ENCODE measurements at places on chromosomes 2 and 18.

DNA sequence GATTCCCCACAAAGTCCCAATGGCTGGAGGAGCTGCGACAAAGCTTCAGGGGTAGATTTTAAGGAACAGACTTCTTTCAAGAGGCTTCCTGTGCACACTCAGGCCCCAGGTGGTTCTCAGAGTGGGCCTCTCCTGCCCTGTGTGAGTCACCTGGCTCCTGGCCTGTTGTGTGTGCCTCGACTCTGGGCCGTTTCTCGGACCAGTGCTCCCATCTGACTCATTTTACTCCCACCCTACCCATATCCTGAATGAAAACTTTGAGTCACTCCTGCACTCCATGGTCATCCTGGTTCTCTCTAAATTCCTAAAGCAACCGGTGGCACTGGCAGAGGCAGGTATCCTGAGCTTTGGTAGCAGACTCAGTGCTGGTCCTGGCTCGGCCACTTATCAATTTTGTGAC is 84.1 kb downstream of the CELF4 start:
- no peak for DNase-seq

DNA sequence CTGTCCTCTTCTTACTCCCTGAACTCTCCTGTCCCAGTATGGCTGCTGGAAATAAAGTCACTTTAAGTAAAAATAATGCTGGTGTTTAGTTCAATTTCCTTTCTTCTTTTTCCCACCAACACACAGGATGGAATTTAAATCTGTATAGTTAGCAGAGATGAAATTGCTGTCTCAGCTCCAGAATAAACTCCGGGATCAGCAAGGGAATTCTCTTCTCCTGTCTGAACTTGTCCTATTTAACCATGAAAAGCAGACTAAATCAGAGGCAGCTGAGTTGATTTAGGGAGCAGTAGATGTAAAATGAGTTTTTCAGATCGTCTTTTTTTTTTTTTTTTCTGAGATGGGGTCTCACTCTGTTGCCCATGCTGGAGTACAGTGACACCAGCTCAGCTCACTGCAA is 25.9 kb downstream of the TTLL4 start:
- DNase-seq: no peak

DNA sequence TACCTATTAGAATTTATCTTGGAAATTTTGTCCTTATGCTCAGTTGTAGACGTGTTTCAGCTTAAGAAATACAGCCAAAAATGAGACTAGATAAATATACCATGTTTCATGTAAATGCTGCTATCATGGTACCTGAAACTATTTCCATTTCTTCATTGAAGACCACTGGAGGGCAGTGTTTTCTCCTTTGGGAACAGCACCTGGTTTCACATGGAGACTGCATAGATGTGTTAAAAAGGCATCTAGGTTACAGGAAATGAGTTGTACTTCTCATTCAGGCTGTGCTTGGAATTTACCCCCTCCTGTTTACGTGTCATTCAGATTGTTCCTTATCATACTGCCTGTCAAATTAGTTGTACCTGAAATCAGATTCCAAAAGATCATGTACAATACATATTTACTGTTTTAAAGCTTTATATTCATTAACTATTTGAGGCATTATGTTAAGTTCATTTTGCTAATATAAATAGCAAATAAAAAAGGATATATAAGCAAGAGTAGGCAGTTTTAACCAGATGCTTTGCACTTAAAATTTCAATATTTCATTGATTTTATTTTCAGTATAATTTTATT is 57.3 kb upstream of the PSMD14 start:
- DNase-seq: no peak

DNA sequence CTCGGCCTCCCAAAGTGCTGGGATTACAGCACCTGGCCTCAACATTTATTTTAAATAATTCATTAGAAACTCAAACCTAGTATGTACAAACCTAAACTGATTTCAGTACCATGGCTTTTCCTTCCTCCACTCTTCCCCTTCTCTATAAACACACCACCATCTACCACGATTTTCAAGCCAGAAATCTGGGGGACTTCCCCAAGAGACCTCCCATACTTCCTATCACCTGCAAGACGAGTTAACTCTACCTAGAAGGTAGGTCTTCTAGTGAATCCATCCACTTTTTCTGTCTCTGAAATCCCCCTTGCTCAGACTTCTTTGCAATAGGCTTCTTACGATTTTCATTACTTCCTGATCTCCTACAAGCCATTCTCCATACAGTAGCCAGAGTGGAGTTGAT is 7.7 kb upstream of the FAM117B start:
- DNase-seq: no peak

DNA sequence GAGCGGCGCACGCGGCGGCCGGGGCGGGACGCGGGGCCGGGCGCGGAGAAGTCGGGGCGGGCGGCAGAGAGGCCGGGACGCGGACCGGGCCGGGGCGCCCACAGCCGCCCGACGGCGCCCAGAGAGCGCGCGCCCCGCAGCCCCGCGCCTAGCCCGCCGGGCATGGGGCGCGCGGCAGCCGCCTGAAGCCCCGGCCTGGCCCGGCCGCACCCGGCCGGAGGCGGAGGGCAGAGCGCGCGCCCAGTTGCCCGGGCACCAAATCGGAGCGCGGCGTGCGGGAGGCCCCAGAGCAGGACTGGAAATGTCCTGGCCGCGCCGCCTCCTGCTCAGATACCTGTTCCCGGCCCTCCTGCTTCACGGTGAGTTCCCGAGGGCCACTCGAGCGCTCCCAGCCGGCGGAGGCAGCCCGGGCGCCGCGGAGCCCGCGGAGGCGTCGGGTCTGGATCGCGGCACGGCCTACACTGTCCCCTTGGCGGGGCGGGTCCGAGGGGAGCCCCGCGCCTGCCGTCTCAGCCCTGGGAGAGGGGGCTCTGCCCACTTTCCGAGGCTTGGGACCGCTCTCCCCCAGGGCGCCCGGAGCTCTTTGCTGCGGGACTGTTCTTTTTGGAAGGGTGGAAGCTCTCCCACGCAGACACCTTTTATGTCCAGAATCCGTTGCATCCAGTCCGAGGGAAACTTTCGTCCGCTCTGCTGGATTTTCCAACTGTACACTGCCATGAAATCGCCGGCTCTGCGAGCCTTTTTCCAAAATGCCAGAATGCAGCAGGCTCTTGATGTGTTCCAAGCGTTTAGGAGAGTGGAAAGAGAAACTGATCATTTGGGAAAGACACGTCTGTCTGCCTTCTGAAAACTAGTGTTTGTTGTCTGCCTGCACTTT is 484 bp downstream of the APCDD1 start:
- no peak for DNase-seq

- DNase-seq: no peak
Measured at GRCh38 chr2:25207078-25207545, 38.7 kb upstream of the POMC start.

- no peak for DNase-seq
Measured at GRCh38 chr2:136131484-136131960, 13.6 kb upstream of the CXCR4 start.

DNA sequence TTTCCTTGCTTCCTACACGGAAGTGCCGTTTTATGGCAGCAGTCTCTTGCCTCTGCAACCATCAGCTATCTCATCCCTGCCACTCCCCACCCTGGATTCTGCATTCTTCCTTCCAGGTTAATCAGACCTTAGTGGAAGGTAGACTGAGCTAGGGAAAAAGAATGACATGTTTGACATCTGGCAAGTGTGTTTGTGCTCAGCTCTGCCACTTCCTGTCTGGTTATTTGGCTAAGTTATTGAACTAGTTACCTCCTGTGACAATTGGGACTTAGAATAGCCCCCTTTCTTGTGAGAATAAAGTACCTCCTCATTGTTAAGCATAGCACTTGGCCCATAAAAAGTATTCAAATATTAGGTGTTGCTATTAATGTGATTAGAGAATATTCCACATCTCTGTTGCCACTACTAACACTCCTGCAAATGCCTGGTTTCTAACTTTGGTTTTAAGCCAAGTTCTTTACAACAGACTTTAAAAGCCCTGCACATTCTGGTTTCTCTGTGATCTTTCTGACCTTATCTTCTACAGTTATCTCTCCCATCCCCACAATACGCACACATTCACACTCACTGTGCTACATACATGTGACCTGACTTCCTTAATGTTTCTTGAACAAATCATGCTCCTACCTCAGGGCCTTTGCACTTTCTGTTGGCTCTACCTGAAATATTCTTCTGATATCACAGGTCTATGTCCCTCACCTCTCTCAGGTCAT is 10.8 kb upstream of the MAPRE2 start:
- no peak for DNase-seq

DNA sequence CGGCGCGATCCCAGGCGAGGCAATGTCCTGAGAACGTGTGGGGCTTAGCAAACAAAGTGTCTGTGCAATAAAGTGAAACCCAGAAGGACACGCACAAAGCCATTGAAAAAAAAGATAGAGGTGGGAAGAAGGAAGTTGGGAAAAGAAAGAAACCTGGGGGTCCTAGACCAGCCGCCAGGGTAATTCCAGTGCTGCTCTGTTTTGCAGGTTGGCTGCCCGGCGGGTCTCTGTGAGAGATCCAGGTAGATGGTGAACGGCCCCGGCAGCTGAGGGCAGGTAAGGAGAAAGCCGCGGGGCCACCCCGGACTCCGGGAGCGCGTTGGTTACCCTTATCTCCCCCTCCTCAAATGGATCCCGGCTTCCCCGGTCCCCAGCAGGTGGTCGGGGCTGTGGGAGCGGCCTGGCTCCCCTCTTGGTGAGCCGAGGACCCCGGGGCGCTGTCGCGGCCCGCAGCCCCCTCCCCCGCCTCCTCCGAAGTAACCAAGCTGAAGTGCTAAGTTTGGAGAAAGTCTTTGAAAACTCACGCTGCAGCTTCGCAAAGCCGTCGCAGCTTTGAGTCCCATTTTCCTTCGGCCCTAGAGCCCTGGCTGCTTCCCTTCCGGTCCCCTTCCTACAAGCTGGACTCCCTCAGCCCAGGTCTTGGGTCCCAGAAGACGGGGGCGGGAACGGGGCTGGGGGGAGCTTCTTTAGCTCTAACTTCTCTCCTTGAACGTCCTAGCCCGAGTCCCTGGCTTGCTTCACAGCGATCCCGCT is 588 bp downstream of the OTX1 start:
- DNase-seq: no peak

GRCh38 chr2:182078988-182079602 is 93.4 kb downstream of the PPP1R1C start:
- no peak for DNase-seq

DNA sequence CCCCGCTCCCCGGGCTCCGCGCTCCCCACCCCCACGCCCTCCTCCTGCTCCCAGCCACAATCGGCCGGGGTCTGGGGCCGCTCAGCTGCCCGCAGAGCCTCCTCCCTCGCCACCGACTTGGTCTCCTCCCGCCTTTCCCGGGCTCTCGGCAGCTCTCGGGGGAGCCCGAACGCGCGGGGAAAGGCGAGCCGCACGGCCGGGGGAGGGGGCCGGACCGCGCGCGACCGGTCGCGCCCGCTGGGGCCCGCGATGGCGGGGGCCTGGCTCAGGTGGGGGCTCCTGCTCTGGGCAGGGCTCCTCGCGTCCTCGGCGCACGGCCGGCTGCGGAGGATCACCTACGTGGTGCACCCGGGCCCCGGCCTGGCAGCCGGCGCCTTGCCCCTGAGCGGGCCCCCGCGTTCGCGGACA is 327 bp downstream of the LTBP1 start:
- DNase-seq: no peak

DNA sequence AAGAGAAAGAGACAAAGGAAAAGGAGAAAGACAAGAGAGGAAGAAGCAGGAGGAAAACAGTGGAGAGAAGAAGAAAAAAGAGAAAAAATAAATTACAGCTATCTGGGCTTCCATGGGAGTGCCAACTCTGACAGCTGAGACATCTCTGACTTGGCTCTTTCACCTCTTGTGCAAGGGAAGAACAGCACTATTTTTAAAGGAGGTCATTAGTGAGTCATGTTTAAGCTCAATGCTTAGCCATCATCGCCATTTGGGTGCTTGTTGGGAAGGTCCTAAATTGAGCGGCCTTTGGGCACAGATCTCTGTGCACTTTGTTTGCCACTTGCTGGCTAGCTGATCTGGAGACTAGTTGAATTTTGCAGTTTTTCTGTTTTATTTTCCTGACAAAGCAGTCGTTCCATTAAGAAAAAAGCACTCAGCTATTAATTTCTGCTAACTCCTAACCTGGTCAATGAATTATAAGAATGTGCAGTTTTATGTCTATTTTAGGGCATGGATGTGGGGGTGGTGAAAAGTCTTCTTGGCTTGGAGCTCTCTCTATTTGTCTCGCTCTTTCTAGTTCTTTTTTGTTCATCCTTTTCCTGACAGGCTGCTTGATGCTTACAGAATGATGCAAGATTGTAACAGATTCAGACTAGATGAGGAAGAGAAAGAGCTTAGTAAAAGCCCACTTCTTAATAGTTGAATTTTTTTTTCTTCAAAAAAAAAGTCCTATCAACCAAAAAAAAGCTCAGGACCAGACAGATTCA is 231.5 kb downstream of the SLC8A1 start:
- no peak for DNase-seq

DNA sequence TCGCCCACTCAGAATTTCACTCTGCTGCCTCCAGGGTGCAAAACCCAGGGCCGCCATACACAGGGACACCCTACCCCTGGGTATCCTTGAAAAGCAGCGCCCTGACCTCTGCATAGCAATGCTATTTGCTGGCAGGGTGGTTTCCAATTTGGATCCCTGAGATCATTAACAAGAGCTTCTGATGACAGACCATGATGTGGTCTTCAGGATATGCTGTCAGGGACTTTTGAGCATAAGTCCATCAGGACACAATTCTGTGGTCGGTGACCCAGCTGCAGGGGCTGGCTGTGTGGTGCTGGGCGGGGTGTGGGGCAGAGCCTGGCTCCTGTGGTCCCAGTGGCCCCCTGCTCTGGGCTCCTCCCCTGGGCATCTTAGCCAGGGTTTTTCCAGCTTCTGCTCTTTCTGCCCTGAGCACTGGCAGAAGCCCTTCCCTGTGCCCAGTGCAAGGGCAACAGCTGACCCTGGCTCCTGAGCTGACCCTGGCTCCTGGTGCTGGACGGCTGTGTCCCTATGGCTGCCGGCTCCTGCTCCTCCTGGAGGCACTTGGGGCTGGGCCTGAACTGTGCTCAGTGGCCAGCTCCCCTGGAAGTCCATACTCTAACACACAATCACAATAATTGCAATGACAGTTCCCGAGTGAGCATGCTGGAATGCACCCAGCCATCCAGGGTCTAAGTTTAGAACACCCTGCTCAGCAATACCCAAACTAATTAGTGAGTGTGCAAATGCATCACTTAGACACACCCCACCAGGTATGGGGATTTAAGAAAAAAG is 271.5 kb downstream of the HDAC4 start:
- DNase-seq: no peak

DNA sequence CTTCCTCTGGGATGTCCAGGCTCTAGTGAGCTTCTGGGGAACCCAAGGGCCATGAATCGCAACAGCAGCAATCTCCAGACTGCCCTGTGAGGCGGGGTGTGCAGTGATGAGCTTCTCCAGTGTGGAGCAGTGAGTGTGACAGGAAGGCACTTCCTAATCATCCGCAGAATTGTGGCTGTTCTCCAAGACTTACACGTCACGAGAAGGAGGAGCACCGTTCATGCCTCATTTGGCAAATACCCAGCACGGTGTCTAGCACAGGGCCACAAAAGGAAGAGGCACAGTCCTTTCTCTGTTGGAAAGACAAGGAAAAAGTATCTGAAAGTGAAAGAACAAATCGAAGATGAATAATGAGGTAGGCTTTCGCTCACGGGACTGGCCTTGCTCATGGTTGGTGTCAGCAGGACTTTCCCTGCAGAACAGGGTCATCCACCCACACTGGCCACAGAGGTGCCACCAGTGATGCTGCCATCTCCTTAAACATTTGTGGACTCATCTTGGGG is 125.1 kb upstream of the HAAO start:
- DNase-seq: no peak

GRCh38 chr2:217864963-217865772 is 137.6 kb downstream of the TNS1 start:
- DNase-seq: no peak

- DNase-seq: no peak
Measured at GRCh38 chr18:75204732-75205513, 4.0 kb downstream of the PTGR3 start.

Measured in stimulated activated CD4-positive, alpha-beta T cell treated with anti-CD3 and anti-CD28 coated beads, TNF-alpha, amount 100 ng/mL, for 1 hour (primary cell).